Subcutaneous adipose tissue (tissue), 4 donors: ENCODE measurements at places on chromosomes 12 and 14. TPM values are rescaled to one million over a fixed set of nuclear protein-coding genes. Genes with fewer than 3 reads are reported as not detected.

LALBA gene
- not detected for total RNA-seq

NOVA1 gene
- total RNA-seq, result 94.3 TPM

KRT78 gene
- not detected for total RNA-seq

DNAI7 gene
- total RNA-seq, result not detected

KCTD10 gene
- total RNA-seq, result 61.4 TPM

TAS2R8 gene
- total RNA-seq, result not detected

VEZT gene
- 63.2 TPM for total RNA-seq

DNAH10 gene
- total RNA-seq, result 0.16 TPM

LMNTD1 gene
- total RNA-seq, result not detected

ACRBP gene
- not detected for total RNA-seq

ACTN1 gene
- 81.5 TPM for total RNA-seq

TMEM63C gene
- total RNA-seq, result not detected

CD4 gene
- total RNA-seq, result 33.0 TPM

RNF212B gene
- total RNA-seq, result not detected

ITPR2 gene
- total RNA-seq, result 37.7 TPM

GPHB5 gene
- not detected for total RNA-seq

AMN1 gene
- 7.5 TPM for total RNA-seq

BHLHE41 gene
- total RNA-seq, result 18.3 TPM

TGM1 gene
- total RNA-seq, result 0.85 TPM

TMEM117 gene
- 7.5 TPM for total RNA-seq

OASL gene
- 1.3 TPM for total RNA-seq

ASPG gene
- total RNA-seq, result not detected

C1R gene
- total RNA-seq, result 265 TPM

CCDC175 gene
- not detected for total RNA-seq

COX8C gene
- not detected for total RNA-seq

MYH7 gene
- total RNA-seq, result not detected

CYP27B1 gene
- 0.17 TPM for total RNA-seq

GNB3 gene
- total RNA-seq, result 0.38 TPM

RASSF8 gene
- 42.6 TPM for total RNA-seq

PRR4 gene
- 2.4 TPM for total RNA-seq

KLRC1 gene
- total RNA-seq, result not detected

FOXN4 gene
- not detected for total RNA-seq

PDZRN4 gene
- total RNA-seq, result 0.49 TPM
